ENCODE measurements at places on chromosomes 5 and 9.

GRCh38 chr5:33824516-33825195 lies 67.1 kb downstream of the ADAMTS12 start:
- no peak for DNase-seq

DNA sequence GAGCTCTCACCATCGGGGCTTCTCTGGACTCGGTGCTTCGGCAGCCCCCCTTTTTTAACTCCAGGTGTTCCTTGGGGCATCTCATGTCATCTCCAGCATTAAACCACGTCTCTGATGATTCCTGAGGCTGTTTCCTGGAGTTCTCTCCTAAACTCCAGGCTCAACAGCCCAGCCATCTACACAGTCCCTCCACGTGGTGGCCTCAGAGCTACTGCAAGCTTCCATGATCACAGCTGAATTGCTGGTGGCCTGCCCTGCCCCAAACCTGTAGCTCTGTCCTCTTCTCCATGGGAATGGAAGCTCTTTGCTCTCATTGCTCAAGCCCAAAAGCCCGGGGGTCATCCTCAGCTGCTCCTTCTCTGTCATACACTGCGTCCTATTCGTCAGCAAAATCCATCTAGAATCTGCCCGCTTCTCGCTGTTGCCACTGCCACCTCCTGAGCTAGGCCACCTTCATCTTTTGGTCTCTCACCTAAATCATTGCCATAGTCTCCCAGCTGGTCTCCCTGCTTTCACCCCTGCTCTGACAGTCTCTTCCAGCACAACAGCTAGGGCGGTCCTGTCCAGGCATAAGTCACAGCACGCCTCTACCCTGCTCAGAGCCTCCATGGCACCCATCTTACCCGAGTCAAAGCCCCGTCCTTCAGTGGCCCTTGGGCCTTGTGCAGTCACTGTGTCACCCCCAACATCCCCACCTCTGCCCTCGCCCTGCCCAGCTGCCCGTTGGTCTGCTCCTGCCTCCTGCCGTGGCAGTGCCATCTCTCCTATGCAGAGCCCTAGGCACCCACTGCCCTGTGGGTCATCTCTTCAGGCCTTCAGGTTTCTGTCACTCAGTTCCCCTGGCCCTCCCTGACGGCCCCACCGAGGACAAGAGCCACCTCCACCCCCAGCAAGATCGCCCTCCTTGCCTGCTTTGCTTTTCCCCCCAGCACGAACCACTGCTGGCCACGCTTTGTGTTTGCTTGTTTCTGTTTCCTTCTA lies 6.4 kb downstream of the B4GALT7 start:
- no peak for DNase-seq

DNA sequence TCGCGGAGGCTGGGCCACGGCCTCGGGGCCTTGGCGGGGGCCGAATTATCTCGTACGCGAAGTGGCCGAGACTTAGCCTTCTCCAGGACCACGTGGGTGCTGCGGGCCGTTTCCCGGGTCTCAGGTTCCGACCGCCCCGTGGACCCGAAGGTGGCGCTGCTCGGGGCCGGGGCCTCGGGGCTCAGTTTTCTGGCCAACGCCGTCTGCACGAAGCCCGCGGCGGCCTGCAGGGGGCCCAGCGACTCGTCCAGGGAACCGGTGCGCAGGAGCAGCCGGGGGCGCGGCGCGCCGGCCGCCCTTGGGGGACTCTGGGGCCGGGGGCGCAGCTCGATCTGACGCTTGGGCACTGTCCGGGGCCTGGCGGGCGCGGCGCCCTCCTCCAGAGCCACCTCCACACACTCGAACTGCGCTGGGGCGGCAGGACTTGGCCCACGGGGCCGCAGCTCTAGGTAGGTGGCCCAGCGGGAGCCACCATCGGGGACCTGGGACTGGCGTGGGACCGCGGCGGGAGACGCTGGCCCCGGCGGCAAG lies 716 bp downstream of the PROB1 start:
- no peak for DNase-seq

DNA sequence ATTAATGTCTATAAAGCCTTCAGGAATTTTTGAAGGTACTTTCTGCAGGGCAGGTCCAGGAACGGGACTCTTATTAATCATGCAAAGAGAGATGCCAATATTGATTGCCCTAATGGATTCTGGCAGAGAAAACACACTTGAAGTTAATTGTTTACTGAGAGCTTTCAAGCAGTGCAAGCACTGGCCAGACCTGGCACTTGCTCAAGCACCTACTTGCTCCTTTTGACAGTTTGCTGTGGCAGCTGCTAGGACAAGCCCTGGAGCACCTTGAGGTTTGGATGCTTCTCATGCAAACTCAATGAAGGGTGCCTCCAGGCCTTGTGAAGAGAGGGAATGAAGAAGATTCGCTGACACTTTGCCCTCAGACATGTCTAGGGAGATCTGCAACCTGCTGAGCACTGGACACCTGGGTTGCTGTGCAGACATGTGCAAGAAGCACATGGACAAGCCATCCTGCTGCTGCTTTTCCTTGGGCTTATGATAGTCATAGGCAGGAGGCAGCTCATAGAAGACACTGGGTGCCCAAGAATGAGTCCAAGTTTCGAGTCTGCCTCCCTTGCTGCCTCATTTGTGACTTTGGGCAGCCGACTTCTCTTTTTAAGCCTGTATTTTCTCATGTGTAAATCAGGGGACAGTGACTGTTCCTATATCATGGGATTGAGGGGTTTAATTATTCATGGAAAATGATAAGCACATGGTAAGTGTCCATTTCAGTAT lies 88.8 kb upstream of the EQTN start:
- DNase-seq = no peak

GRCh38 chr5:94362857-94363256 lies 255.5 kb downstream of the KIAA0825 start:
- DNase-seq = no peak

GRCh38 chr5:134647750-134648424 lies 698 bp upstream of the SEC24A start:
- no peak for DNase-seq

GRCh38 chr9:91436841-91437240 lies 13.2 kb upstream of the NFIL3 start:
- no peak for DNase-seq
